D721Med (cell line): ENCODE measurements at places on chromosomes 2 and 18.

DNA sequence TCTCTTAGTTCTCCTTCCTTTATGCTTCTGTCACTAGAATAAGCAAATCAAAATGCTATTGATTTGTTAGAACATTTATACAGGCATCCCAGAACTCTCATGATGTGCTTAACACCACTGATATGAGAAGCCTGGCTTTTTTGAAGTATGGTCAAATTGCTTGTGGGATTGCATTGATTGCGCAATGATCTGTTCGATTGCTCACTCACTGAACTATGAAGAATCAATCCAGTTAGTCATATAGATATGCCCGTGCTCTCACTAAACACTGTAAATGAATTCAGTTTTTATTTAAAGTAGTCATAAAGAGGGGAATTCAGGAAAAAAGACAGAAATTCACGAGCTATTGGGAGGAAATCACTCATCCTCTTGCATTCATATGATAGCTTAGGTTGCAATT is 1237.8 kb downstream of the SUCLG1 start:
- no peak for DNase-seq

- no peak for DNase-seq
These were observed 227.7 kb downstream of the RND3 start for GRCh38 chr2:150259746-150260145.

- no peak for DNase-seq
These were observed 179.8 kb downstream of the SEPTIN10 start for GRCh38 chr2:109433926-109434325.

DNA sequence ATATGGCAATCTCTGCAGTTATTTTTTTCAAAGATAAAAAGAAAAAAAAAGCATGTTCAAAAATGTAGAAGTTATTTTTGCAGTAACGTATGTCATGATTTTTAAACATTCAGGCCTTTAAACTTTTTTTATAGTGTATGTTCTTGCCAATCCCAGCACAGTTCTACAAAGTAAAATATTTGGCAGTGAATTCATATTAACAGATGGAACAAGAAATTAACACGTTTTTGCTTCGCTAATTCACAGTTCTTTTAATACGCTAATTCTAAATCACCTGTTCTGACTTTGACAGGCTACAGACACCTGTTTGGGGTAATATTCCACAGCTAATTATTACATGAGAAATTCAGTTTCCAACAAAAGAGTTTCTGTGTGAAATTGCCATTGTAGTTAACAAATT is 183.2 kb downstream of the ARHGAP15 start:
- DNase-seq = no peak

DNA sequence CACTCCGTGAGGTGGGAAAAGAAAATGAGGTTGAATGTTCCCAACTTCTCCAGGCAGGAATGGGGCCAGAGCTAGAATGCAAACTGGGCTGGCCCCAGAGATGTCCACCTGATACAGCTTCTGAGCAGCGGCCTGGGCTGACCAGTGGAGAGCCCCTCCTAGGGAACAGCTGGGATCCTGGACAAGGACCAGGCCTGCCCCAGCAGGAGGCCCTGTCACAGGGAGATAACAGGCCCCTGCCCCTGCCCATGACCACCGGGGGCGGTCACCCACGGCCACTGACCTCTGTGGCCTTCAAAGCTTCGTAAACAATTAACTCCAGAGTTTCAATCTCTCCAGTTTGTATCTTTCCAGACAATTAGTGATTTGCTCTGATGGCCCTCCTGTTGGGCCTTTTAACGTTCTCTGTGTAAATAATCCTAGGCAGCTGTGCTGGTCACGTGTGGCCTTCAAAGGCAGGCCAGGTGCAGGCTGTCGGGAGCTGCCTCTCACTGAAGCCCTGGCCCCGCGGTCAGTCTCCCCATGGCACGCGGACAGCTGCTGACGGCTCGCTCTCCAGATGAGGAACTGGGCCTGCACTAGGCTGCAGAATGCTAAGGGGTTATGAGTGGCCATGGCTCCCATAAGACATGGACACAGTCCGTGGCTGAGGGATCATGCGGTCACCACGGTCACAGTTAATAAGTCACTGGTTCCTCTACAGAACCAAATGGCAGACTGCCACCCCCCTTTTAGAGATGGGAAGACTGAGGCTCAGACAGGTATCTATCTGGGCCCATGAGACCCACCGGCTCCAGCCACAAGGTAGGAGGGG is 9.2 kb downstream of the HS6ST1 start:
- DNase-seq = no peak

DNA sequence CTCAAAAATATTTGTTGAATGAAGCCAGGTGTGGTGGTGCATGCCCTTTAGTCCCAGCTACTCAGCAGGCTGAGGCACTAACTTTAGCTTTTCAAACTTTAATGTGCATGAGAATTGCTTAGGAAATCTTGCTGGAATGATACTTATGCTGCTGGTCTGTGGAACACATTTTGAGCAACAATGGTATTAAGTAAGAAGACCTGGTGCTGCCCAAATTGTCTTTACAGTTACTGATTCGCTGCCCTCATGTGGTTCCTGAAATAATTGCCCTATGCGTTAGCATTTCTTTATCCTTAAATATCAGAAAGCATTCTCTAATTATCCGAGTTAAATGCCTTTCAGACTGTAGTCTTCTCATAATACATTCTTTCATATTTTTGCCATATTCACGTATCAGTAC is 76.0 kb upstream of the SESTD1 start:
- DNase-seq = no peak

DNA sequence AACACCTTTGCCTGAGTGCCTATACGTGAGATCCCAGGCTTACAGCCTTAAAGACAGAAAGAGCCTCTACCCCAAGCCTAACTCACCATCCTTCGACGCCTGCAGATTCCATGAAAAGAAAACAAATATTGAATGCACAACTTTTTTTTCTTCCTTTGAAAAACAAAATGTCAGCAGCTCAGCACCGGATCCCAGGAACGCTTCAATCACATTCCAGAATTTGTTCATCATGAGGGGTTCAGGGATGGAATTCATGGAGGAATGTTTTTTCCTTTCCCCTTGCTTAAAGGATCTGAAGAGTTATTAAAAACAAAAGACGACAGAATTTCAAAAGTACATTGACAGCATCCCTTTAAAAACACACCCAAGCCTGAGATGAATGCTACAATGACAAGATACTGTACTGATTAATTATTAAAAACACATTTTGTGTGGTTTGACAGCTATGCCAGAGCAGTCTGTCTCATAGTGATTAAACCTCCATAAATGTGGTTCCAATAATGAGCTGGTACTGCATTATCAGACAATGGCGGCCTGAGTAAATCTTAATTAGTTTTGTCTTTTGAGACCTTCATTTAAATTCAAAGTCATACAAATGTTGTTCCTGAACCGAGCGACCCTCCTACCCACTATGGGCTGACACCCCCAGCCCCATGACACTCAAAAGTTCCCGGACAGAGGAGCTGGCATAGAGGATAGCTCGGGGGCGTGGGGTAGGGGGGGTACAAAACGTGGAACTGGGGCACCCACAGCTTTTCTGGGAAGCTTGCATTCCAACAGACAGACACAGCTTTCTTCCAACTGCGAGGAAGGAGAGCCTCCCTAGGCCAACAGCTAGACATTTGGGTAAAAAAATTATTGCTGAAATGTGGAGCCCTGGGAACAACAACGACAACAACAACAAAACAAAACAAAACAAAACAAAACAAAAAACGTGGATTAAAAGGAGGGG is 227.5 kb downstream of the TTC32 start:
- DNase-seq = no peak

GRCh38 chr2:57937456-57937855 is 109.2 kb upstream of the VRK2 start:
- DNase-seq = no peak

DNA sequence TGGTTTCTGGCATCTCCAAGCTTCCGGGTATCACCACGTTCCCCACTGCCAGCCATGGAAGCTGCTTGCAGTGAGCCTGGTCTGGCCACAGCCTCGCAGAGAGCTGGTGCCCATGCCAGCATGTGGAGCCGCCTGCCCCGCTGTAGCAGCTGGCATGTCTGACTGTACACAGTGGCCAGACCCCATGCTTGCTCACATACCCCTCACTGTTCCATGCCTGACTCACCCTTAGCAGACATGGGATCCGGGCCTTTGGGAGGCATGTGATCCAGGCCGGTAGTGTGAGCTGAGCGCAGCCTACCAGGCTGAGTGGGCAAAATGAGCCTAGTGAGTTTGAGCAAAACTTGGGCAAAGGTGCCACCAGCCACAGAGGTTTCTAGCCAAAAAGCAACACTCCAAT is 18.8 kb upstream of the RPRD1A start:
- no peak for DNase-seq
